ENCODE measurements at places on chromosomes 12 and 14.
A peak's percentile ranks its signal among the peaks of the same experiment; 100 is the strongest.

- no peak for DNase-seq
Measured at GRCh38 chr12:68381476-68382219, 49.5 kb upstream of the MDM1 start.

DNA sequence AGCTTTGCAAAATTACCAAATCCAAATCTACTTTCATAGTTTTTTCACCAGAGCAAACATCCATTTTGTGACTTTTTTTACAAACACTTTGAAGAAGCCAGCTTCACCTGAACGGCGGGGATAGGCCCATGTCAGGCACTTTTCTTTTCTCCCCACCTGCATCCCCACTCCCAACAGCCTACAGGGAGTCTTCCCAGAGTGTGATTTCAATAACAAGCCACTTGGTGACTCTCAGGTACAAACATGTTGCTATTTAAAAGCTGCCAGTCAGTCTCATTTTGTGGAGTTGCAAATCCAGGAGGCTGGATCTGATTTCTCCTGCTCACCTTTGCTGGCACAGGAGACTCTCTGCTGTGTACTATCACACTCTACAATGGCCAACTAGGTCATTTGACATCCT, 285.5 kb downstream of the KCNH5 start:
- DNase-seq, result no peak

DNA sequence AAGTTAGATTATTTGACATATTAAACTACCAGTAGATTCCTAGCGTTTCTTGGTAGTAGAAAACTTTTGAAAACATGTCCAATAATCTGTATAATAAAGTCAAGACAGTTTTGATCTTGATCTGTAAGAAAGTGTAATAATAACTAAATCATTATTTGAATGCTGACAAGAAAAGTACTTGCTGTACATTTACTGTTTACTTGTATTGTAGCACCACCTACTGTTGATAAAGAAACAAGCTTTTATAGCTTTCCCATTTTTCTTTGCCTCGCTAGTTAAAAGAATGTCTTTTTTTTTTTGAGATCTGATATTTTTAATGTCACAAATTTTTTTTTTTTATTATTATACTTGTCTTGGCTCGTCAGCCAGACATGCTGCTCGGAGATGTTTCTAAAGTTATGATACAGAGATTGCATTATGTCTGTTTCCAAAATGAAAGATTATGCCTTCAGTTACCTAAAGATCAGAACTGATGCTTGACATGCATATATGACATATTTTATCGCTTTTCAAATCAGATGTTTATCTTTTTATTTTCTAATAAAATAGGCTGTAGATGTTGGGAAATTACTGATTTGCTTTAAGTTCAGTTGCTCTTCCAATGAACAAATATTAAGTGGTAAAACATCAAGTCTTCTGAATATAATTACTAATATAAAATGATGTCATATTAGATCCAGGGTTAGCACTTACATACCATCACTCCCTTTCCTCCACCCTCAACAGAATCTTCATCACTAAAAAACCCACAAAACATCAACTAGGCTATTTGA, 140.5 kb downstream of the AKAP6 start:
- DNase-seq, result peak; percentile 44

- no peak for DNase-seq
Measured at GRCh38 chr14:74963705-74964271, 8.4 kb upstream of the PGF start.

DNA sequence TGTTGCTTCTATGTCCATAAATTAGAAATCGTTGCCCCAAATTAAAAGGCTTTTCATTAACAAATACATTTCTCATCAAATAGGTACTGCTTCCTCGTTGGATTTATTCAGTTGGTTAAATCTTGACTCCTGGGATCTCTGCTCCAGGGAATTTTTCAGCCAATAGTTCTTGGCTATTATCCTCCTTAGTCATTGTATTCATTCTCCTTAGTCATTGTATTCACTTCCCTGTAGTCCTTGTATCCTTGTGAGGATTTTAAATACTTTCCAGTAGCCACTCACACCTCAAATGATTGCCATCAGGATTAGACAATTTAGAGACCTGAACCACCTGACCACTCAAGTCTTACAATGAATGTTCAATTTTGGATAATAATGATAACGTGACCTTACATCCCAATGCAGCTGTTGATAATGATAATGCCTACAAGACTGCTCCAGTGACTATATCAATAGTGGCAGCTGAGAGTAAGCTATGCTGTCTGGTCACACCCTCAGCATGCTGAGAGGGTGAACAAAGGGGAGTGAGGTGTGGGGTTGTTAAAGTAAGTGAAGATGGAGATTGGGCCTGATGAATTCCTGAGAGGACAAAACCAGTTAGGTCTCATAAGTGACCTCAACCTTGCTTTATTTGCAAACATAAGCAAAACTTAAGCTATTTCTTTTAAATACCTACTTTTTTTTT, 193.7 kb upstream of the RTL1 start:
- DNase-seq, result peak; percentile 8

DNA sequence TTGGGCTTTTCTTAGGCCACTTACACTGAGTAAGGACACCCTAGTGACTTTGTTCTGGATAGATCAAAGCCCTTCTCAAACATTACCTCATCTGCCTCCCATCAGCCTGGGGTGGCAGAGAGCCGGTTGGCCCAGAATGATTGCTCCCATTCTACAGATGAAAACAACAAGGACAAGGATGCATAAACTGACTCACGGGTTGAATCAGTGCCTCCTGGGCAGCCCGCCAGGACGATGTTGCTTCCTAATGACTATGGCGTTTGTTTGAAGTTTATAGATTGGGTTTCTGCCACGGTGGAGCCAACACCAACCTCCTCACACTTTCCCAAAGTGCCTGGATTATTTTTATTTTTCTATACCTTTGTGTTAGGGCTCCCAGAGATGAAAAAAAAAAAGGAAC, 3.6 kb upstream of the VRK1 start:
- DNase-seq, result no peak

DNA sequence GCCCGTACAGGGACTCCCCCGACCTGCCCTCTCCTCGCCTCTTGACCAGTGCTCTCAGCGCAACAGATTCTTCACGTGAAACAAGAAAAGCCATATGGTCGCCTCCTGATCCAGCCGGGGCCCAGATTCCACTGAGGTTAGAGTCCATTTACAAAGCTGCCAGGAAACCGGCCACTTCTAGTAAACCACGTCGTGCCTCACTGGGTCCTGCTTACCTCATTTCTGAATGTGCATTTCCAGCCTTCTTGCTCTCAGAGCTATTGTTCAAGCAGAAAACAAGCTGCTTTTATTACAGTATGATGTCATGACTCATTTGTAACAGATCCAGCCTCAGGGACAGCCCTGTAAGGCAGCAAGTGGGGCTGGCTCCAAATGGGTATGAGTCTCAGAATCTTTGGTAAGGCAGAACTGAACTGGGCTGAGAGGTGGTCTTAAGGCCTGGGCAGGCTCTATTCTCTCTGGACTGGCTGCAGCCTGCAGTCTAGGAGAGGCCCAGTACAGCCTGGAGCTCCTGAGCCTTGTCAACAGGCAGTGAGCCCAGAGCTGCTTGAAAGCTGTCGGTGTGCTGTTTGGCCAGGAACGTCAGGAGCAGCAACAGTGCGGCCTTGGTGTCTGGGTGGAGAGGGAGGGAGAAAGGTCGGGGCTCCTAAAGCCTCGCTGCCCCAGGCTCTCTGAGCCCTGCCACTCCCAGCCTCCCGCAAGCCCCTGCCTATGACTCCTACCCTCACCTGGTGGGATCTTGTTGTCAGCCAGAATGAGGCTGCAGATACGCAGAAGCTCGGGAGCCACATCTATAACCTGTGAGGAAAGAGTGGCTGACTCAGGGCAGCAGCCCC, 8.3 kb downstream of the REC8 start:
- DNase-seq, result no peak

- DNase-seq, result peak; percentile 13
Measured at GRCh38 chr12:105296116-105297089, 34.1 kb upstream of the C12orf75 start.

DNA sequence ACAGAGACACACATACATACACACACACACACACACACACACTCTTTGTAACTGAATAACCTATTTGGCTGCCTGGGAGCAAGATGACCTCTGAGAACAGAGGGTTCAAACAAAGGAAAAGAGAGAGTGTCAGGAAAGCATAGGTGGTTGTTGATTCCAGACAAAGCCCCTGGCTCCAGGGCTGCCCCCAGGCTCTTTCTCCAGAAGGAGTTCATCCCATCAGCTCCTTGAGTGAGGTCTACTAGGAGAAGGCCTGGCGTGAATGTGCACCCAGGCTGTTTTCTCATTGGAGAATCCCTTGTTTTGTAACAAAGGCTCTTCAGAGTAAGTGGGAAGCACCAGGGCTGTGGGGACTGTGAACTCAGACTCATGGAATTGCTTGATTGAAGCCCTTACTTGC, 151.9 kb downstream of the EMP1 start:
- no peak for DNase-seq

- DNase-seq, result no peak
Measured at GRCh38 chr14:95258754-95259593, 60.7 kb downstream of the CLMN start.

DNA sequence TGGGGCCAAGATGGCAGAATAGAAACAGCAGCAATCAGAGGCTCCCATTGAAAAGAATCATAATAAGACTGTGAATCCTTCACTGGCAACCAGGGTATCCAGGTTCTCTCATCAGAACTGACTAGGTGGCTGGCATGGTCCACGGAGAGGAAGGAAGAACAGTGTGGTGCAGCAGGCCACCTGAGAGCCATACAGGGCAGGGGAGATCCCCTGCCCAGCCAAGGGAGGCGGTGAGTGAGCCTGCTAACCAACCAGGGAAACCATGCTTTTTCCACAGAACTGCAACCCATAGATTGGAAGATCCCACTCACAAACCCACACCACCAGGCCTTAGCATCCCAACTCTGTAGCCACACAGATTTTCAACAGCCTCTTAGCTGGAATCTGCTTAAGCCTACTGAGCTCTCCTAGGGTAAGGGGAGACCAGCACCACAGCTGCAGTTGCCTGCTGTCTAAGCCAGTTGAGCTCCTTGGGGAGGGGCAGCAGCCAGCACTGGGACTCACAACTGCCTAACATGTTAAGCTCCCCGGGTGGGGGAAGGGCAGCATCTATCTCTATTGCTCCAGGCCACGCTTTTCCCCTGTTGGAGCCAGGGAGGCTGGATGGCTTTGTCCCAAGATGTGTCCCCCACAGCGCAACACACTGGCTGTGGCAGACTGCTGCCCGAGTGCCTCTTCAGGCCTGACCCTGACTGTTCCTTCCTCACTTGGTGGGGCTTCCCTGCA, 342.6 kb upstream of the CCDC196 start:
- no peak for DNase-seq

GRCh38 chr12:15863372-15863771, 18.8 kb upstream of the STRAP start:
- DNase-seq, result no peak

DNA sequence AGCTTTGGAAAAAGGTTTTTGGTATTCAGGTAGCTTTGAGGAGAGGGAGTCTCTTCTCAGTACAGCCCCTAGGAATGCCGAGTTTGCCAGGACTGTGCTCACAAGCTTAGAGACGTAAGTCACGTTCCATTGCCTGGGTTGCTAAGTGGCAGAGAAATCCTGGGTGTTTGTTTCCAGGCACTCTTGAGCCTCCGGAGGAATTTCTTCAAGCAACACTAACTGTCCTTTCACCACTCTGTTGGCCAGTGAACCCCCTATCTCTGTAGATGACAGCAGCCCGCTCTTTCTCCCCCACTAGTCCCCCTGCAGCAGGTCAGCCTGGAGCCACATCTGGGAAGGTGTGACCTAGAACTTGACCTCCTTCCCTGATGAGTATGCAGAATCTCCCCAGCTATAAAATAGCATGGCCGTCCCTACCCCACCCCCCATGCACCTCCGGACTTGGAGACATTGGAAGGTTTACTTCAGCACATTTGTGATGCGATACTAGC, 162.7 kb downstream of the ZFP36L1 start:
- DNase-seq, result no peak

DNA sequence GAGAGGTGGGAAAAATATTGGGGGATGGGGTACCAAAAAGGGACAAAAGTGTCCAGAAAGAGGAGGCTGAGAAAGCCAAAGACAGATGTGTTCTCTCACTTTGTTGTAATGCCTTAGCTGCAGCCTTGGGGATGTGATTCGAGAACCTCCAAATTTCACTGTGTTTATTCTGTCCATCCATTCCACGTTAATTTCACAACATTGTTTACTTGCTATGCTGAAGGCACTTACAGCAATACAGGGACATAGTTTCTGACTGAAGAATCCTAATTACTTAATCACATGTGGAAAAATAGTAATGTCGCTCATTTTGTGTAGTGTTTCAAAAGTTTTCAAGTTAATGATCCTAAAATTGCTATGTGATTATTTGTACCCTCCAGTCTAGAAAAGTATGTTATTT, 146.2 kb upstream of the SLC38A2 start:
- no peak for DNase-seq

DNA sequence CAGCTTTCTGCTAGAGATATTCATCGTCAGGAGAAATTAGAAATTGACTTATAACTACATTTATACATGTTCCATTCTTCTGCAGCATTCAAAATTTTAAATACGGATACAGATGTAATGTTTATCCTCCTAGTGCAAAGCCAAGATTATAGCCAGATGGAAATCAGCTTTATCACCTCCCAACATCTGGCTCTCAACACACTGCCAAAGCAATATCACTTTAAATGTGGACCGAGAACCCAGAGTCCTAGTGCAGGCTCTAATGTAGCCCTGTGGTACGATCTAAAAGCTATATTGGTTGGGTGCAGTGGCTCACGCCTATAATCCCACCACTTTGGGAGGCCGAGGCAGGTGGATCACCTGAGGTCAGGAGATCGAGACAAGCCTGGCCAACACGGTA, 6.5 kb downstream of the MLH3 start:
- DNase-seq, result no peak

GRCh38 chr12:48005001-48005749, 899 bp upstream of the COL2A1 start:
- no peak for DNase-seq

- no peak for DNase-seq
Measured at GRCh38 chr14:54889919-54890318, 12.7 kb downstream of the GCH1 start.

GRCh38 chr14:37181441-37181840, 9.0 kb upstream of the SLC25A21 start:
- no peak for DNase-seq

GRCh38 chr12:91417650-91418049, 235.0 kb upstream of the DCN start:
- no peak for DNase-seq

- no peak for DNase-seq
Measured at GRCh38 chr12:16072678-16073077, 161.5 kb downstream of the DERA start.

- DNase-seq, result no peak
Measured at GRCh38 chr12:54565986-54566544, 16.7 kb downstream of the PDE1B start.

DNA sequence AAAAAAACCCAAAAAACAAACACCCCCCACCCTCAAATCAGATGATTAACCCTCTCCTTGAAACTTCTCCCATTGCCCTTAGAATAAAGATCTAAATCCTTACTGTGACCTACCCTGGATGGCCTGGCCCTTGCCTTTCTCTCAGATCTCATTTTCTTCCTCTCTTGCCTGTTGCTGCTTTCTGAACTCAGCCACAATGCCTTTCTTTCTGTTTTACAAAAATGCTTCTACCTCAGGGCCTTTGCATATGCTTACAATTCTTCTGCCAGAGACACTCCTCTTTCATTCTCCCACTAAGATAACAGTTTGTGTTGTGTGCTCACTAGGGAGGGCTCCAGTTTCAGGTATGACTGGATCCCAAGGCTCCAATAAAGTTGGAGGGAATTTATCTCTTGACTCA, 108.3 kb downstream of the PTPN11 start:
- DNase-seq, result no peak

- DNase-seq, result no peak
Measured at GRCh38 chr14:53126731-53127130, 26.4 kb downstream of the DDHD1 start.

All from NCI-H345 (cell line).